ENCODE measurements at places on chromosomes 2 and 18.

DNA sequence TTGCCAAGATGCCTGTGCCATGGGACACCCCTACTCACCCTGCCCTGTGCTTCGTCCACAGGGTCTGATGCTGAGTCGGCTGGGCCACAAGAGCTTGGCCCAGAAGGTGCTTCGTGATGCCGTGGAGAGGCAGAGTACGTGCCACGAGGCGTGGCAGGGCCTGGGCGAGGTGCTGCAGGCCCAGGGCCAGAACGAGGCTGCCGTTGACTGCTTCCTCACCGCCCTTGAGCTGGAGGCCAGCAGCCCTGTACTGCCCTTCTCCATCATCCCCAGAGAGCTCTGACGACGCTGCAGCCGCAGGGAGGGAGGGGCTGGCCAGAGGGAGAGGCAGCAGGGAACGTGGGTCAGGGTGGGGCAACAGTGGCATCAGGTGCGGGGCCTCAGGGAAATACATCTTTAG lies 81.5 kb downstream of the STPG4 start:
- DNase-seq: no peak

DNA sequence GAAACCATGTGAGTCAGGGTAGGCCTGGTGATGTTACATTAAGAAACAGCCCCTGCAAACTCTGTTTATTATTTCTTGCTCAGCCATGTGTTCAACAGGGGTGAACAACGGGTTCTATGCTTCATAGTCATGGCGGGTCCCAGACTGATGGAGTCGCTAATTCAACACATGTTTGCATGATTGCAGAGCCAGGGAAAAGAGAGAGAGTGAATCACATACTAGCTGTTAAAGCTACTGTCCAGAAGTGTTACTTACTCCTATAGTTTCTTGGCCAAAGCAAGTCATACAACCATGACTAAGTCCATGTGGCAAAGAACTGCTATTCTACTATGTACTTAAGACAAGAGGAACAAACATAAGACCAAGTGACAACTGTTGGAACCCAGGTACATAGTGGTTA lies 241.2 kb upstream of the SKOR2 start:
- no peak for DNase-seq

GRCh38 chr2:133461484-133461883 lies 106.8 kb downstream of the NCKAP5 start:
- no peak for DNase-seq

- peak; percentile 81 for DNase-seq
Measured at GRCh38 chr2:134670955-134671354, 47.8 kb downstream of the TMEM163 start.

GRCh38 chr2:233002829-233003657 lies 10.0 kb downstream of the NGEF start:
- no peak for DNase-seq

DNA sequence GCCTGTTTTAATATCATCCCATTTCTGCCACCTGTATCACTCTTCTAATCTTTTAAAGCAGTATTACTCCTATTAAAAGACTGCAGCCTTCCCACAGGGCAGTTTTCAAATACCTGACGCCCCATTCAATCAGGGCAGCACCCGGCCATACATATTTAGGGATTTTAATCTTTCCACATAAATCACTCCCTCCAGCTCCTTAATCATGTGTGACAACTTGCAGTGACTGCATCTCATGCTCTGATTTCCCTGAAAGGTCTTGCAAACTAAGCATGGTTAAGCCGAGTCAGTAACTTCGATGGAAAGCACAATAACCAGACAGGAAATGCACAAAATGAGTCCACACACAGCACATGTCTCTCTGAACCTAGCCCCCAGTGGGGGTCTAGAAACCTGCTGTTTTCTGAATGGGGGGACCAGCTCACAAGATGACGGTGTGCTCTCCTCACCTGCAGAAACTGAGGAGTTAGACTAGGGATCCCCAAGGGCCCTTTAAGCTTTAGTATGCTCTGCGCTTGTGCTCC lies 116.9 kb upstream of the CREB1 start:
- no peak for DNase-seq

DNA sequence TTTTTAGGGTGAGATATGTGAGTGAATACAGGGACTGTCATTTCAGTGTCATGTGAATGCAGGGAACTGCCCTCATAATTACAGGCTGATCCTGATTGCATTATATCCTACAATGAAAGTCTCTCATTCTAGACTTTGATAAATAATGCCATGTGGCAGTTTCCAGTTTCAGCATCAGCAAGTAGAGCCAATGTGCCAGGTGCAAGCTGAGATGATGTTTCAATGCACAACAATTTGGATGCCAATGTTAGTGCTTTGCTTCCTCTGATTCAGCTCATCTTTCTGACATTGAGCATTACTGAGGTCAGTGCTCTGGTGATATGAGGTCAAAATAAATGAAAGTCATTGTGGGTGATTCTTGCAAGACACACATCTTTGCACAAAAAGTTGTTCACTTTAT lies 63.7 kb upstream of the TFPI start:
- no peak for DNase-seq

DNA sequence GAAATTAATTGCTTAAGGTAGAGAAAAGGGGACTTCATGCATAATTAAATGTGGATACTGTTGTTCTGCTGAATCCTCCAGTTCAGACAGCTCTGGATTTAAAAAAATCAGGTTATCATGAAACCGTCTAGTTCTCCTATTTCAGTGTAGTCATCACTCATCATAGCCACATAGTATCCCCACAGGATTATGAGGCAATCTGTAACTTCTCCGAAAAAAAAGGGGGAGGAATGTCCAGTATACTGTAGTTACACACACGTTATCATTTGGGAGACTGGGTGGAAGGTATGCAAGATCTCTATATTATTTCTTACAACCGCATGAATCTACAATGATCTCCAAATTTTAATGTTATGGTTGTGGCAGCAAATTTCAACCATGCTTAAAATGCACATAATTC lies 114.0 kb downstream of the HIBCH start:
- no peak for DNase-seq
